ENCODE measurements at places on chromosomes 4 and X. TPM values are rescaled to one million over a fixed set of nuclear protein-coding genes. Genes with fewer than 3 reads are reported as not detected.

GPR34 gene
- total RNA-seq: 7.5 TPM

PPP1R2C gene
- total RNA-seq: not detected

BTK gene
- 8.6 TPM for total RNA-seq

AMBN gene
- total RNA-seq: not detected

- no peak overlapping the region for H3K4me3 ChIP-seq
- no peaks in the 10 kb centered on the region for H3K36me3 ChIP-seq
- H3K4me1 ChIP-seq: no peaks in the 10 kb centered on the region
- H3K27me3 ChIP-seq: no peaks in the 10 kb centered on the region
- no peak overlapping the region for H3K27ac ChIP-seq
Measured at GRCh38 chr4:78372355-78372988, 179.1 kb upstream of the ANXA3 start.

- no peaks in the 10 kb centered on the region for H3K27me3 ChIP-seq
- no peak overlapping the region for H3K27ac ChIP-seq
- no peak overlapping the region for H3K4me3 ChIP-seq
- no peaks in the 10 kb centered on the region for H3K36me3 ChIP-seq
- H3K4me1 ChIP-seq: no peaks in the 10 kb centered on the region
- DNase-seq: no peak
Measured at GRCh38 chr4:161189286-161190134, 974.3 kb downstream of the FSTL5 start.

- no peaks in the 10 kb centered on the region for H3K27me3 ChIP-seq
- no peaks in the 10 kb centered on the region for H3K4me1 ChIP-seq
- DNase-seq: no peak
- H3K4me3 ChIP-seq: no peak overlapping the region
- H3K27ac ChIP-seq: peak overlapping the region; percentile 7
Measured at GRCh38 chr4:99817309-99817890, 773 bp downstream of the DAPP1 start.

DNA sequence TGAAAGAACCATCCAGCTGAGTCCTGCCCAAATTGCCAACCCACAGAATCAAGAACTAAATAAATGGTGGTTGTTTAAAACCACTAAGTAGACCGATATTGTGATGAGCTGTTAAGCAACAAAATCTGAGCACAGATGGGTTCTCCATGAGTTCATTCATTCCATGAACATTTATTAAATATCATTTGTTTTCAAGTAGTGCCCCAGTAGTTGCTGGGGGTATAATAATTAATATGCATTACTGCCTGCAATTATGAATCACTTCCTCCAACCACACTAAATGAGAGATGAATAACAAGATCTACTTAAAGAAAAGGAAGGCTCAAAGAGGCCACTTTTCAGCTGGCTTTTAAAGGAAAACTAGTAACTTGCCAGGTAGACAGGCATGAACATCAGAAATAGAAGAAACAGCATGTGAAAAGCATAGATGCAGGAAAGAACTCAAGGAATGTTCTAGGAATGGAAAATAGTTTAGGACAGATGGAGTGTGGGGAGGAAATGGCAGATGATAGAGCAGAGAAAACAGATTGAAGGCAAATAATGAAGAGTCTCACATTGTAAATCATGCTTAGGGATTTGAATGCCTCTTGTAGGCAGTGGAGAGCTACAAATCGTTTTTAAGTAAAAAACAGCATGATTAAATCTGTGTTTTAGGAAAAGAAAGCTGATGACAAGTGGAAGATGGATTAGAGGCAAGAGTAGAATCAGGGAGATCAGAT is 641.7 kb upstream of the DIPK2B start:
- no peaks in the 10 kb centered on the region for H3K36me3 ChIP-seq
- no peak for DNase-seq
- no peak overlapping the region for H3K27ac ChIP-seq
- no peaks in the 10 kb centered on the region for H3K4me1 ChIP-seq

GRCh38 chr4:162163892-162164759 is at the start of gene FSTL5:
TSS of gene FSTL5 (minus strand) at chr4:162164000. CDS start at chr4:162111396, 52,604 bp downstream.
- H3K4me1 ChIP-seq: no peaks in the 10 kb centered on the region
- DNase-seq: peak; percentile 62
- H3K27me3 ChIP-seq: peaks cover 2% of the 10 kb centered on the region
- H3K36me3 ChIP-seq: no peaks in the 10 kb centered on the region

GRCh38 chr4:42574870-42575430 is 82.0 kb downstream of the ATP8A1 start:
- H3K4me3 ChIP-seq: no peak overlapping the region
- no peak overlapping the region for H3K27ac ChIP-seq
- H3K36me3 ChIP-seq: no peaks in the 10 kb centered on the region
- H3K4me1 ChIP-seq: peaks cover 9% of the 10 kb centered on the region
- no peaks in the 10 kb centered on the region for H3K27me3 ChIP-seq
- no peak for DNase-seq

GRCh38 chrX:29148511-29148910 is 561.3 kb downstream of the IL1RAPL1 start:
- no peak overlapping the region for H3K27ac ChIP-seq
- H3K4me1 ChIP-seq: no peaks in the 10 kb centered on the region
- no peaks in the 10 kb centered on the region for H3K36me3 ChIP-seq
